ENCODE measurements at places on chromosomes 1 and 21.

DNA sequence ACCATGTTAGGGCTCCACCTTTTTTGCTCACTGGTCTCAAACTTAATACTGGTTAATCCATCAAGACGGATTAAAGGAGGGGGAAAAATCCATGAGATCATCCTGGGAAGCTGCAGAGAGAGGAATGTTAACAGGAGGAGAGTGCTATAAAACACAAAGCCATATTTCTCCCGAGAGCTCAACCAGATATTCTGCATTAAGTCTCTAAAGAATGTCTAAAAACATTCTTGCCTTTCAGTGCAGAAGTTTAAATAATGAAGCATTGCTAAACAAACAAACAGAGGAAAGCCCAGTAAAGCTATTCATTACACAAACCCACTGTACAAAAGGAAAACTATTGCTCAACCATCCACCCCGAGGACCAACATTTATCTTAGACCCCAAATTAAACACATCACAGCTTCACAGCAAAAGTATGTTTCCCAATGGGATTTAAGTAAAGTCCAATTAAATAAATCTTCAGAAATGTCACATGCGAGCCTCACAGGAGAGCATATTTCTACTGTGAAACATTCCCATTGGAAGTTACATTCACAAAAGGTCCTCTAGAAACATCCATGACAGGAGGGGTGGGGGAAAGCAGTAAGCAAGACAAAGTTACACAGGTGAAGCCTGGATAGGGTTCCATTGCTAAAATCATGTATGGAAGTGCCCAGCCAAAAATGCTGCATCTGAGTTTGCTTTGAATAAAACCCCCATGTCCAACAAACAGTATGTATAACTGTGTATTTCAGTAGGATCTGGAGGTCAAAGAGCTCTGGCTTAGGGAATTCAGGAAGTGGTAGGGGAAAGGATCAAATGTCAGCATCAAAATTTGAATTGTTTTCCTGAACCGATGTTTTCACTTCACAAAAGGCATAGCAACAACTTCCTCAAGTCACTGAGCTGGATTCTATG lies 23.3 kb downstream of the DUSP10 start:
- DNase-seq: no peak

- DNase-seq: no peak
Observed at GRCh38 chr1:31745946-31746670, 18.0 kb downstream of the ADGRB2 start.

GRCh38 chr1:101667761-101668160 lies 329.0 kb downstream of the OLFM3 start:
- DNase-seq: no peak

GRCh38 chr1:2232916-2233438 lies 4.9 kb downstream of the SKI start:
- DNase-seq: no peak

DNA sequence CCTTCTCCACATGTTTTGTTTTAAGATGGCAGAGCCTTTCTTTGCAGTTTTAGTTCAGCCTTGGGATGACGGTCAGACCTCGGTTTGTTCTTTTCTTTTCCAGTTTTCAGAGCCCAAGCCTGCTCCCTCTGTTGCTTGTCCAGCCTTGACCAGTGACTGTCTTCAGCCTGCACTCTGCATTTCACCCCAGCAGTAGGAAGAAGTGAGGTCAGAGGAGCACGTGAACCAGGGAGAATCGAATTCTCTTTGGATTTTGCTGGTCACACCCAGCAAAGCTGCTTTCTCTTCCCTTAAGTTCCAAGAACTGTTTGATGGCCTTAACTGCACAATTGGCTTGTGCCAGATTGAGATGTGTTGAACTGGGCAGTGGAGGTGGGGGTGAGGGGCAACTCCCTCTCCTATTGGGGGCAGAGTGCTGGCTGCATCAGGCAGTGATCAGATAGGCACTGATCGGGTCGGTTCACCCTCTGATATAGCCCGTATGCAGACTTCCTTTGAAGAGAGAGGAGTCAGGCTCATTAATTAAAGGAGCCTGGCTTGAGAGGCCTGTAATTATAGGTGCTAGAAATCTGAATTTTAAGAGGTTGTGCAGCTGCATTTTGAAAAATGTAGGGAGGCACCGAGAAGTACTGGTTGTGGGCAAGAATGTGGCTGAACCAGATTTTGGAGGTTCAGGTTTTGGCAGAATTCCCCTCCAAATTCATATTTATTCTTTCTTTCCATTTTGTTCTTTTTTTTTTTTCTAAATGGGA lies 42.4 kb downstream of the PEX14 start:
- no peak for DNase-seq
